Kidney (tissue), 22 donors: ENCODE measurements at places on chromosomes 16 and 17.
A peak's percentile ranks its signal among the peaks of the same experiment; 100 is the strongest.

- no peak for DNase-seq
Observed at GRCh38 chr17:9669551-9670008, 24.3 kb downstream of the USP43 start.

GRCh38 chr17:42442196-42442565, 16.5 kb upstream of the ATP6V0A1 start:
- DNase-seq = no peak

- DNase-seq = no peak
Observed at GRCh38 chr16:17117906-17118577, 352.7 kb downstream of the XYLT1 start.

DNA sequence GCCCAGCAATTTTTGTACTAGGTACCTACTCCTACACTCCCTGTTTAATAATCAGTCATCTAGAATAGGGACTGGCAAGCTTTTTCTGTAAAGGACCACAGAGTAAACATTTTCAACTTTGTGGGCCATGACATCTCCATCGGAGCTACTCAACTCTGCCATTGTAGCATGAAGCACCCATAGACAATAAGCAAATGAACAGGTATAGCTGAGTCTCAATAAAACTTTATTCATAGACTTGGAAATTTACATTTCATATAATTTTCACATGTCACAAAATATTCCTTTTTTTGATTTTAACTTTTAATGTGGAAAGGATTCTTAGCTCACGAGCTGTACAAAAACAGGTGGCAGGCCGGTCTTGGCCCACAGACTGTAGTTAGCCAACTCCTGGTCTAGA, 345.8 kb downstream of the SOX9 start:
- no peak for DNase-seq

DNA sequence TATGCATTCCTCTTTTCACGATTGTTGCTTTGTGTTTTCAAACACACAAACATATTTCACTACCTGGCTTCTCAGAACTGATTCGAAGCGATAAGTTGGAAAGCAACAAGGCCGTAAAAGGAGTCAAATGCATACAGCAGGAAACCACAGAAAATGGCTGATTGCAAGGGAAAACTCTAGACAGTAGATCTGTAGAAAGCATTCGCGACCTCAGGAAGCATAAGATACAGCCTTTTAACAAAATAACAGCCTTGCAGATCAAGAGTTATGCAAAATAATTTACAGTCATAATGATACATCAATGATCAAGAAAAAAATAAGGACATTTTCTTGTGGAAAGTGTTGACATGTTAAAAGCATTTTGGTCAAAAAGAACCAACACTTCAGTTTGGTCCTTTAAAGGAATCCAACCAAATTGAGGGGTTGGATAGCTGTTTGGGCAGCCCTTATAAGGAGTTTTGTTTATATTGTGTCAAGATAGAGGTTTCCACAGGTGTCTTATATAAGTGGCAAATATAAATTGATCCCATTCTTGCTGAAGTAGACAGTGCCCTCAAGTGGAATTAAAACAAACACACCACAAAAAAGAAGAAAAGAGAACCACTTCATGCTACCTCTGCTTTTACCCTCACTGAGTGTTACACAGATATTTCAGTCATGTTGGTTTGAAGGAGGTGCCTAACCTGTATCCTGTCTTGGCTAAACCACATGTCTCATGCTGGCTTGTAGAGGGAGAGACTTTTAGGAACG, 5.5 kb downstream of the CYLD start:
- DNase-seq = no peak

DNA sequence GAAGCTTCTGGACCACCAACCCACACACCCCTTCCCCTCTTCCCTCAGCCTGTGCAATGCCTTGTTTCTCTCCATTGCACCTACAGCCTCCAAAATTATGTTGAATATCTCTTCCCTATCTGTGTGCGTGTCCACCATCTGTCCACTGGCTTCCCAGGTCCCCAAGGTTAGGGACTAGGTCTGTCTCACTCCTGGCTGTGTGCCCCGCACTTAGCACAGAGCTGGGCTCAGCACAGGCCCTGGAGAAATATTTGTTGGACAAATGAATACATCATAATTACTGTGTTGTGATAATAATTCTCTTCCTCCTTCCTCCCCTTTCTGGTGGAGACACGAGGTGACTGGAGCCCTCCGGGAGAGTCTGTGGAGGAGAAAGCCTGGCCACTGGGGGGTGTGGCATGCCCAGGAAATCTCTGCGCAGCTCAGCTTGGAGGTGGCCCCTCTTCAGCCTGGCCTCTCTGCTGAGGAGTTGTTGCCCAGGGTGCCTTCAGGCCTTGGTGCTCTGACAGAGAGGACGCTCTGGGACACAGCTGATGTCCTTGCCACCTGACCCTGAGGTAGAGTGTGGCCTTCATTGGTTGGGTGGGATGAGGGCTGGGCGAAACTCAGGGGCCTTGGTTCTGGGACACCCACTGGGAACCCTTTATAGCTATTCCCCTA, 3.3 kb upstream of the BRD7 start:
- DNase-seq = peak; percentile 66
